ENCODE measurements at places on chromosomes 2 and 18. TPM values are rescaled to one million over a fixed set of nuclear protein-coding genes. Genes with fewer than 3 reads are reported as not detected.

GRCh38 chr18:55453186-55453585, 134.8 kb downstream of the TCF4 start:
- no peak for DNase-seq

IL1A gene
- total RNA-seq: not detected

SIX3 gene
- total RNA-seq: not detected

GRCh38 chr18:58015065-58015780, 28.8 kb upstream of the NEDD4L start:
- DNase-seq: no peak

Measured in tongue (tissue), 3 donors.